ENCODE measurements at places on chromosomes 5 and 9. TPM values are rescaled to one million over a fixed set of nuclear protein-coding genes. Genes with fewer than 3 reads are reported as not detected.

PCDHGB4 gene
- 0.40 TPM for total RNA-seq

PPWD1 gene
- 77.0 TPM for total RNA-seq

IFNA2 gene
- not detected for total RNA-seq

NIM1K gene
- 0.36 TPM for total RNA-seq

GGTA1 gene
- total RNA-seq = 0.23 TPM

TAS2R1 gene
- total RNA-seq = not detected

DNA sequence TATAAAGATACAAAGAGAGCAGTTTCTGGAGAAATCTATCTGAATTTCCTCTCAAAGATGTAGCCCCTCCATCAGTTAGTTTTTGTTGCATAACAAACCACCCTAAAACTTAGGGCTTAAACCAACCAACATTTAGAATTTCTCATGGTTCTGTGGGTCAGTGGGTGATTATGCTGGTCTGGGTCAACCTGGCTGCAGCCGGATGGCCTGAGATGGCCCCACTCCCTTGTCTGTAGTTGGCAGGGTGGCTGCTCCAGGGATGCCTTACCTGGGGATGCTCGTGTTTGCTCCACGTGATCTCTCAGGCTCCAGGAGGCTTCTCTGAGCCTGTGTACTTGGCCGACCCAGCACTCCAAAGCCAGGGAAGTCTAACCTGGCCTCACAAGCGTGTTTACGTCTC is 139.3 kb downstream of the MVB12B start:
- H3K27ac ChIP-seq = no peak overlapping the region
- H3K4me3 ChIP-seq = no peak overlapping the region
- H3K36me3 ChIP-seq = no peaks in the 10 kb centered on the region
- no peaks in the 10 kb centered on the region for H3K27me3 ChIP-seq
- peaks cover 30% of the 10 kb centered on the region for H3K4me1 ChIP-seq
- no peak for DNase-seq

- H3K27ac ChIP-seq = no peak overlapping the region
- no peaks in the 10 kb centered on the region for H3K27me3 ChIP-seq
- H3K4me3 ChIP-seq = no peak overlapping the region
- H3K36me3 ChIP-seq = no peaks in the 10 kb centered on the region
- H3K4me1 ChIP-seq = no peaks in the 10 kb centered on the region
Measured at GRCh38 chr9:14231196-14231990, 82.5 kb downstream of the NFIB start.

DNA sequence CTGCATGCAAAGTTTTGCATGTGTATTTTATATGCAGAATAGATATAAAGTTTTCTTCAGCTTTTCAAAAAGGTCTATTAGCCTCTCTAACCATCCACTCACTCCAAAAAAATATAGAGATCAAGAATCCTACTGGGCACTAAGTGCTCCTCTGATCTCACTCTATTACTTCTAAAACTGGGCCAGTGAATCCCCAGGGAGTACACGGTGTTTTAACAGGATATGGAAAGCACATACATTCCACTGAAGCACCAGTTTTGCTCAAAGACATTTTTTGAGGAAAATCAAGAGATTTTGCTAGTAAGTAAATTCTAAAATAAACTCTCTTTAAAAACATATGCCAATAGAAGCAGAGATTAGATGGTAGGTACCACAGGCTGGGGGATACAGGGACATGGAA is 95.2 kb downstream of the DEPDC1B start:
- no peak overlapping the region for H3K27ac ChIP-seq
- no peak overlapping the region for H3K4me3 ChIP-seq
- no peaks in the 10 kb centered on the region for H3K27me3 ChIP-seq
- no peaks in the 10 kb centered on the region for H3K4me1 ChIP-seq

DNA sequence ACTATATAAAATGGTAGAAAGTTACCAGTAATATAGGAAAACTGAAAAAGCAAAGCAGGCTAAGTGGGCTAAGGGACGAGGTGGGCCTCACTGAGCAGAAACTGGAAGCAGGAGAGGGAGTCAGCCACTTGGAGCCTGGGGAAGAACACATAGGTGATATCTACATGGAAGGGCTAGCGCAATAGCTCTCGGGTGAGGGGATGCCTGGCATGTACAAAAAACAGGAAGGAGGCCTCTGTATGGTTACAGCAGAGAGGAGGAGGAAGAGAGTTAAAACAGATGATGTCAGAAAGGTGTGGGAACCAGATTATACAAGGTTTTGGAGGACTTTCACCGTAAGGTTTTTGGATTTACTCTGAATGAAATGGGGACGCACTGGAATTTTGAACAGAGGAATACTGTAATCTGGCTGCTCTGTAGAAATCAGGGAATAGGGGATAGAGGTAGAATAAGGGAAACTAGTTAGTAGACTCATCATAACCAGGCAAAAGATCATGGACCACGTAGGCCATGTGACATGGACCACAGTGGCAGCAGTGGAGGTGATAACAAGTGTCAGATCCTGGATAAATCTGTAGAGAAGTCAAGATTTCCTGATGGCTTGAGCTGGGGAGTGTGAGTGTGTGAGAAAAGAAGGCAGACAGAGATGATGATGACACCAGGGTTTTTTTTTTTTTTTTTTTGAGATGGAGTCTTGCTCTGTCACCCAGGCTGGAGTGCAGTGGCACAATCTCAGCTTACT is 52.5 kb downstream of the FNBP1 start:
- H3K27me3 ChIP-seq = no peaks in the 10 kb centered on the region
- peaks cover 40% of the 10 kb centered on the region for H3K4me1 ChIP-seq
- DNase-seq = no peak
- H3K27ac ChIP-seq = peak overlapping the region; percentile 77

GRCh38 chr5:107964722-107965121 is 294.0 kb upstream of the EFNA5 start:
- H3K27ac ChIP-seq = no peak overlapping the region
- no peaks in the 10 kb centered on the region for H3K4me1 ChIP-seq
- no peak for DNase-seq
- H3K27me3 ChIP-seq = no peaks in the 10 kb centered on the region
- no peak overlapping the region for H3K4me3 ChIP-seq
- H3K36me3 ChIP-seq = no peaks in the 10 kb centered on the region

GRCh38 chr9:138099803-138100598 is 222.4 kb downstream of the CACNA1B start:
- H3K4me3 ChIP-seq = no peak overlapping the region
- no peak for DNase-seq
- no peaks in the 10 kb centered on the region for H3K4me1 ChIP-seq
- no peaks in the 10 kb centered on the region for H3K36me3 ChIP-seq
- no peak overlapping the region for H3K27ac ChIP-seq

DNA sequence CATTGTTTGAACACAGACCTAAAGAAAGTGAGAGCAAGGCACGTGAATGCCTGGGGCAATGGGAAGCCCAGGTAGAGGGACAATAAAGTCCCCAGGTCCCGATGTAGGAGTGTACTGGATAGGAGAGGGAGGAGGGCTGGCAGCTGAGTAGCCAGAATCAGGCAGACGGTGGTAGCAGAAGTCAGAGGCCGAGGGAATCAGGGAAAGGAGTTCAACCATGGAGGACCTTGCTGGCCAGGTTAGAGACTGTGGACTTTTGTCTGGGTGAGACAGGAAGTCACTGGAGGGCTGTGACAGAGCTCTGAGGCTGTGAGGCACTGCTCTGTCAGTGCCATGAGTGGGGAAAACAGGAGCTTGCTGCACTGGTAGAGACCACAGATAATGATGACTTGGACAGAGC is 248.2 kb downstream of the EFNA5 start:
- no peaks in the 10 kb centered on the region for H3K27me3 ChIP-seq
- no peaks in the 10 kb centered on the region for H3K4me1 ChIP-seq
- no peak for DNase-seq
- H3K27ac ChIP-seq = no peak overlapping the region

DNA sequence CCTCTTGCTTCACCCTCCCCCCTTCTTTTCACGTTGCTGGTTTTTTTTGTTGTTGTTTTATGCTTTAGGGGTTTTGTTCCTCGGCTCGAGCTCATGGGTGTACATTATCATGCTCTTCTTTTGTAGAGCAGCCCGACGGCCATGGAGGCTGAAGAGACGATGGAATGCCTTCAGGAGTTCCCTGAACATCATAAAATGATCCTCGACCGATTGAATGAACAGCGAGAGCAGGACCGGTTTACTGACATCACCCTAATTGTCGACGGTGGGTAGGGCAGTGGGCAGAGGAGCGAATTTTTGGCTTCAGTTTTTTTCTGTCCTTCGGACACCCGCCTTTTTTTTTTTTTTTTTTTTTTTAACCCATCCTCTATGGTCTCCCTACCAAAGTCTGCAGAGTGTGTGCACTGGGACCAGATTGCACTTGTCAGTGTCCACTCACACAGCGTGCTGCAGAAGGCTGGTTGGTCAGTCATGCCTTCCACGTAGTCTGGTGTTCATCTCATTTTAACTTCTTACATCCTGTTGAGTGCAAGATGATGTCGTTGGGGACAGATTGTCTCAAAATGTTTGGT is 1.3 kb downstream of the ZNF131 start:
- no peak for DNase-seq
- peaks cover 14% of the 10 kb centered on the region for H3K4me1 ChIP-seq
- peak overlapping the region; percentile 59 for H3K4me3 ChIP-seq
- H3K36me3 ChIP-seq = peaks cover 33% of the 10 kb centered on the region
- no peaks in the 10 kb centered on the region for H3K27me3 ChIP-seq

DNA sequence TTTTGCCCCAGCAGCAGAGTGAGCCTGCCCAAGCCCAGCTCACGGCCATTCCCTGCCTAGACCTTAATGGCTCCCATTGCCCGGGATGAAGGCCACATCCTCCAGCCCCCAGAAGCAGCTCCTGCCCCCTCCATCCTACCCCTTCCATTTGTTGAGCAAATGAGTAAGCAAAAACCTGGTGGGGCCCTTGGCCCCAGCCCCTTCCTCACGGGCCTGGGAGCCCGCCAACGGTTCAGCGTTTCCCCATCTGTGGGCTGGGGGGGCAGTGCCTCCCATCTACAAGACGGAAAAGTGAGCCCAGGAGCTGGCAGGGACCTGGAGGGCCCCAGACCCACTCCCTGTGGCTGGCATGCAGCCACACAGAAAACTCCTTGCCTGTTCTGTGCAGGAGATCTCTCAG is 4.4 kb downstream of the CCDC187 start:
- H3K27me3 ChIP-seq = no peaks in the 10 kb centered on the region
- no peaks in the 10 kb centered on the region for H3K36me3 ChIP-seq
- DNase-seq = no peak
- no peak overlapping the region for H3K27ac ChIP-seq
- no peaks in the 10 kb centered on the region for H3K4me1 ChIP-seq

- no peak overlapping the region for H3K4me3 ChIP-seq
- no peaks in the 10 kb centered on the region for H3K36me3 ChIP-seq
- peak; percentile 78 for DNase-seq
- H3K27ac ChIP-seq = no peak overlapping the region
Measured at GRCh38 chr9:137049544-137050449, 3.8 kb upstream of the NPDC1 start.

GRCh38 chr5:122770477-122770876 is 4.4 kb upstream of the SNX2 start:
- no peak overlapping the region for H3K27ac ChIP-seq
- DNase-seq = no peak
- H3K27me3 ChIP-seq = no peaks in the 10 kb centered on the region
- no peaks in the 10 kb centered on the region for H3K36me3 ChIP-seq
- H3K4me1 ChIP-seq = peaks cover 6% of the 10 kb centered on the region
- H3K4me3 ChIP-seq = no peak overlapping the region

DNA sequence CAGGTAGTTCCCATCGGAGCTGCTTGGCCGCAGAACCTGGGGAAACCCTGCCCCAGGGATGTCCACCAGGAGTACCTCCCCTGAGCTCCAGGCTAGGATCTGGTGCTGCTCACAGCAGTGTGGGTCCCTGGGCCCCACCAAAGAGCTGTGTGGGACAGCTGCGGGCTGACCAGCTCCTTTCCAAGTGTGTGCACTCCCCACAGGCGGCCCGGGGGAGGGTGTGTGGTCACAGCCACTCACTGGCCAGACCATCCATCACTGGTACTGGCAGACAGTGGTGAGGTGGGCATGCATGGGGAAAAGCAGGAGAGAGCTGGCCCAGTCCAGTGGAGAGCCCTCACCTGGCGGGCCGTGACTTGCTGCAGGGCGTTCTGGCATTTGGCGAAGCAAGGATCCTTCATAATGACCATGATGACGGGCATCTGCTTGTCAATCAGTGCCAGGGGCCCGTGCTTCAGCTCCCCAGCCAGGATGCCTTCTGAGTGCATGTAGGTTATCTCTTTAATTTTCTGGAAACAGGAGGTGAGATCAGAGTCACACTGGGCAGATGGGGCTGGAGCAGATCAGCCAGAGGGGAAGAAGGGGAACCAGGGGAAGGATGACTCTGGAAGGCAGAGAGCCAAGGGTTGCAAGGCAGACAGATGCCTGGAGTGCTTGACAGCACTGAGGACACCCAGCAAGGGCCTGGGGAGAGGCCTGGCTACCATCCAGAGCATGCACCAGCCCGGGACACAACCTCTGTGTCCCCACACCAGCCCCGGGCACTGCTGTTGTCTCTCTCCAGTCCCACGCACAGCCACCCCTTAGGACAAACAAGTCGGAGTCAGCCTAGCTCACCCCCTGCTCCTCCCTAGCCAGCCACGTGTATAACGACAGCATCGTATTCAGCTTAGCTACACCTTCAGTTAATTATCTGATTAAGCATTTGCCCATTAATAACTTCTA is 12.8 kb upstream of the MAPK9 start:
- no peaks in the 10 kb centered on the region for H3K36me3 ChIP-seq
- H3K27me3 ChIP-seq = no peaks in the 10 kb centered on the region
- no peaks in the 10 kb centered on the region for H3K4me1 ChIP-seq
- no peak overlapping the region for H3K27ac ChIP-seq
- DNase-seq = no peak

DNA sequence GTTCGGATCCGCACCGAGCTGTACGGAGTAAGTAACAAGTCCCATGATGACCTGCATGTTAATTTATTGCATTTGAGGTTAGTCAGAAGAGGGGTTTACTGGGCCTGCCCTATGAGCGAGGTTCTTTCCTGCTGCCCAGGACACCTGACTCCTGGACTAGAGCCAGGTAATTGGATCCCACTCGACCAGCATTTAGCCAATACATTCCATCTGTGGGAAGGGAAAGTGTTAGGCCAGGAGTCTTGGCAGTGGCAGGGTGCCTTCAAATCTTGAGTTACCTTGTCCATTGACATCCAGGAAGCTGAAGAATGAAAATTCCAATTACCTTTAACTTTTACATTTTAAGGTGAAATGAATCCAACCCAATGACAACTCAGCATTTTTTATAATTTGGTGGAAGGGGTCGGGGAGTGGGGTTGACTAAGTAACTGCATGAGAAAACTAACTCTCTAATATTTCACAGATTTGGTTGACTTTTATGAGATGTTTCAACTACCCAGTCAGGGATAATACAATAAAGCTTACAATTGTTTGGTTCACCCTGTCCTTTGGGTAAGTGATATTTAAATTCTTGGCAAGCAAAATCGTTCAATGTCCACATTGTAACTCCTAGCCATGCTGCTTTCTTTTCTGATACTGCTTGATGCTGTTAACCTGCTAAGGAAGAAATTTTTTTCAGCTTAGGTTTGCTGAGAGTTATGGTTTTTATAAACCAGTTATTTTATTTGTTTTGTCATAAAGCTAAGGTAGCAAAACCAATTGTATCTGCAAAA is 111.6 kb upstream of the IQGAP2 start:
- H3K27ac ChIP-seq = no peak overlapping the region
- peaks cover 13% of the 10 kb centered on the region for H3K4me1 ChIP-seq
- DNase-seq = no peak
- H3K27me3 ChIP-seq = no peaks in the 10 kb centered on the region

All from natural killer cell (primary cell).